ENCODE measurements at places on chromosomes 3 and 15. TPM values are rescaled to one million over a fixed set of nuclear protein-coding genes. Genes with fewer than 3 reads are reported as not detected.

- no peak for DNase-seq
These were observed at the start of gene EFHB for GRCh38 chr3:19934098-19934566. TSS of gene EFHB (minus strand) at chr3:19934217. CDS start at chr3:19934018, 199 bp downstream.

GRCh38 chr15:69462030-69462492 is 9.4 kb downstream of the RPLP1 start:
- DNase-seq = no peak

- DNase-seq = no peak
These were observed 51.3 kb downstream of the TPRG1 start for GRCh38 chr3:189222927-189223636.

GRCh38 chr15:85329561-85330422 is 50.6 kb upstream of the AKAP13 start:
- no peak for DNase-seq

DNA sequence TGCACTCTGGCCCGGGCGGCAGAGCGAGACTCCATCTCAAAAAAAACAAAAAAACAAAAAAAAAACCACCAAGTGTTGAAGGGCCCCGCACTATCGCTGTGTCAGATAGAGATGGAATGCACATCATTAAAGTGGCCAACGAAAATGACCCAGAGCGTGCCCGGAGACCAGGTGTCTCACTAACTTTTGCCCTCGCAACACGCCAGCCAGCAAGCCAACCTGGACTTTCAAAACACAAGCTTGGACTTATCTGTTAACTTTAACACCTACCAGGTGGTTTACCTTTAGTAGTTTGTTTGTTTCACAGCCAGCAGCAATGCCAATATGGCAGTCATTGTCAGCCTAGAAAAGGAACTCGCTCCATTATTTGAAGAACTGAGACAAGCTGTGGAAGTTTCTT is 28.6 kb downstream of the FAM174B start:
- DNase-seq = no peak

DNA sequence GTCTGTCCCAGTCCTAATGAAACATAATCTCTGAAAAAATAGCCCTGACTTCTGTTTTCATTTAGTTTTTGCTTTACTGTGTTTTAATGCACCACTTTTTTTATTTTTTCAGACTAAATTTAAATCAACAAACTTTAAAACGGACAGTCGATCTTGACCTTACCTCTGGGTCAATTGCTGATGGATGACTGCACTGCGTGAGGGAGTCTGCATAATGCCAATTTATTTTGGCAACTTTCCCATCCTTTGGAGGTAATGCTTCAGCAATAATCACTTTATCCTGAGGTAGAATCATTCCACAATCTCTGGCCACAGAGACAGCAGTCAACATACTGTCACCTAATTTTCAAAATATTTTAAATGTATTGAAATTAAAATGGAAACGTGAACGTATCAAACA is 32.5 kb upstream of the GP5 start:
- no peak for DNase-seq

Gene CORO2B
- 17.9 TPM for total RNA-seq

Gene ALG1L2
- total RNA-seq = not detected

Gene ECE2
- not detected for total RNA-seq

Gene ZPLD1
- 0.41 TPM for total RNA-seq

Gene GUCA1C
- not detected for total RNA-seq

Gene HES1
- 45.2 TPM for total RNA-seq
